ENCODE measurements at places on chromosomes 3 and 15.
A peak's percentile ranks its signal among the peaks of the same experiment; 100 is the strongest.

DNA sequence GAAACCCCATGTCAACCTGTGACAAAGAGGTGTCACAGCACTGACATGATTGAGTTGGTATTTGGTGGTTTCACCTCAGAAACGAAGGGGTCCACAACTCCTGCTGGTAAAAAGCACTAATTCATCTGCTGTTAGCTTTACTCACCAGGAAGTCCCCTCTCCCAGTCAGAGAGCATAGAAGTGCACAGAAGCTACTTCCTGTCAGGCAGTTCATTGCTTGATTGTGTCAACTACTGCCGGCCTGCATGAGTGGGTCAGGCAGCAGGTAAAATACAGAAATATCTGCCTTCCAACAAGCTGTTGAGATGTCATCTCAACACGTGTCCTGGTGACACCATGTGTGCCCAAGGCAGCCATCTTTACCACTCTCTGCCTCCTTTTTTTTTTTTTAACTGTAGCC lies 596.6 kb upstream of the NR2F2 start:
- DNase-seq, result no peak

DNA sequence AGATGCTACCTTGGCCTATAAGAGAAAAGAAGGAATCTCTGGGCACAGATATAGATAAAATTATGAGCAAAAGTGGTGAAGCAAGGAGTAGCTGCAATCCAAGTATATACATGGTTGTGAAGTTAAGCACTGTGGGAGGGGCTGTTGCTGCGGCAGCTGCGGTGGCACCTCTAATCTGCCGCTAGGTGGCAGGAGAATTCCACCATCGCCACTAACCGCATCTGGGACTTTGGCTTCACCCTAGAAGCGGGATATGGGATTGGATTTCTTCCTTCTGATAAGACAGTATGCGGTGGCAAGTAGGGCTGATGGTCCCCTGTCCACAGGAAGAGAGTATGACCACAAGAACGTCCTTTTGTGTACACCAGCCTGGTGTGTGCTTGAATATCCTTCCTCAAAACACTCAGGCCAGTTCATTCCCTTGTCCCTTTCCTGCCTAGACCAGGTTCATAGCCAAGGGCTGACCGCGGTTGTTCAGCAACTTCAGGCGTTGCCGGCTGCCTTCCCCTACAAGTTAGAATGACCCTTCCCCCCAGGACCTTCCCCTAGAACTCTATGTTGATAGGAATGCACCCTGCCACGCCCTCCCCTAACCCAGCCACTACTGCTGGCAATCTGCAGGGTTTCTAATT lies 5.1 kb downstream of the MAGEL2 start:
- peak; percentile 85 for DNase-seq

DNA sequence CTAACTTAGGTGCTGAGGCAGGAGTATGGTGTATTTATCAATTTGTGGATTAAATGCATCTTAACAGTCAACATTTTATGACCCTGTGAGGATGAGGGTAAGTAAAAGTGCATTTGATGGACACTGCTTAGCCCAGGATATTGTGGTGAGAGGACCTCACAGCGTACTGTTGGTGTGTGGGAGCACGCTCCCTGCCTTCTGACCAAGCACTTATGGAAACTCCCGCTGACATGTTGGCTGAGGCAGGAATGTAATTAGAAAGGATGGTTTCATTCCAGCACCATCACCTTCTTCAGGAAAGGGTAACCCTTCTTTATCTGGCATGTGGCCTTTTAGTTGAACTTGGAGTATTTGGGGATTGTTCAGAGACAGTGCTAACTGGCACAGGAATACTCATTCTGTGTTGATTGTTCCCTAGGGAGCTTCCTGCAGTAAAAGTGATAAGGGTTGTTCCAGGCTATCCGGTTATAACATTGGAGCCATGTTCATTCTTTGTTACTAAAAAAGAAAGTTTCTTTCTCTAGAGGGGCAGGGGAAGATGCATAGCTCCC lies 11.7 kb upstream of the FSTL1 start:
- peak; percentile 19 for DNase-seq

- no peak for DNase-seq
Measured at GRCh38 chr3:41041899-41042298, 157.4 kb upstream of the CTNNB1 start.

GRCh38 chr15:53197426-53197839 lies 407.3 kb upstream of the ONECUT1 start:
- peak; percentile 27 for DNase-seq

DNA sequence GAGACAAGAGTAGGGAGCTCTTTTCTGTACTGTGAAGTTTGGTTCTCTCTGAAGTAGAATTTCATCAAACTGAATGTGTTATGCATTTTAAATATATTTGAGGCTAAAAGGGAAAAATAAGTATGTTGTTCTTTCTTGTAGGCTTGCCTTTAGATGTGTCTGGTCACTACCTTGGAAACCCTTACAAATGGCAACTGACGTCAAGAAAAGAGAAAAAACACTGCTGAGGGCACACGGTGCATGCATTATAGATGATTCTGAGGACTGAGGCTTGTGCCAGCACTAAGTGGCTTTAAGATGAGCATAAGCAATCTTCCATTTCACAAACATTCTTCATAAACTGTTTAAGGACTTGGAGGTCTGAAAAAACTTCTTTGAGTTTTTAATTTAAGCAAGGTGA lies 31.1 kb upstream of the ACTL6A start:
- no peak for DNase-seq

DNA sequence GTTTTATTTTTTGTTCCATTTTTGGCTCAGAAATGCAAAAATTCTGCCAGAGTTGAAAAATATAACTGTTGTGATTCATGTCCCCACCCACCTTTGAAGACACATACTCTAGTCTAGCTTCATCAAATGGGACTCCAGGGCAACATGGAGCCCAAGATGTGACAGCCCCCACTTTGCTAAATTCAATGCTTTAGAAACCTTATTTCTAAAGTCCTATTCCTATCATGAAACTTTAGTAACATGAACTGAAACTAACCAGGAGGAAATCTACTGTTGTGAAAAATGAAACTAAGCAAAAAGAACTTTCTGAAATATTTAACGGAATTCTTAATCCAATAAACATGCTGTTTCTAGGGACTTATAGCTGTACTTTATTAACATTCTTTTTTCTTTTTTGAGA lies 20.3 kb downstream of the UBP1 start:
- DNase-seq, result no peak

- peak; percentile 74 for DNase-seq
Measured at GRCh38 chr3:42012935-42013690, 51.2 kb upstream of the ULK4 start.

GRCh38 chr3:45932112-45932511 lies 11.2 kb upstream of the CXCR6 start:
- DNase-seq, result no peak

DNA sequence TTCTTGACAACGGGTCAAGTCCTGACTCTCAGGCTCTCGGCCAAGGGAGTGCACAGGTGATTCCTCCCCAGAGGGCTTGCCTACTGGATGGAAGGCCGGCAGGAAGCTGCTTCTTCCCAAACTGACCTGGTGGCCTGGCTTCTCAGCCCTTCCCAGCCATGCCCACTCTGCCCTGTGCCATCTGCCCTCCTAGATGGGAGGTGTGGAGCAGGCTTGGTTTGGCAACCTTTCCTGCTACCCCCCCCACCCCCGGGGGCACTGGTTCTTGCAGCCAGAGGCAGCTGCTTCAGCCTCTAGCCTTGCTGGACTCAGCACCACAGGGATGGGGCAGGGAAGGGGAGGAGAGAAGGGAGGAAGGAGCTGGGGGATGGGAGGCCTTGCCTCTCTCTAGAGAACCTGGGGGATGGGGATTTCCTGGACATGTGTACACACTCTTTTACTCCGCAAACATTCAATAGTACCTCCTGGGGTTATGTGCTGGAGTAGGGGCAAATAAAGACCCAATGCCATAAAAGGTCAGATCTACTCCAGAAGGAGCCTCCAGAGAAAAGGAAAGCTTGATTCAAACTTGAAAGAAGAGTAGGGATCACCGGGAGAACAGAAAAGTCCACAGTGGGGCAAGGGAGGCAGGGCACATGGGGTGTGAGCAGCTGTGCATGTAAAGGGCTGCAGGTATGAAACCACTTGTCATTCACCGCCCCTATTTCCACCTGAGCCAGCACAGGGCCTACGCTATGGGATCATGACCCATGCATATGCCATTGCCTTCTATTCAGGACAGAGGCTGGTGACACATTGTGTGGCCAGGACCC lies 4.2 kb upstream of the DAPK2 start:
- DNase-seq, result no peak

GRCh38 chr3:72143322-72143721 lies 358.4 kb upstream of the PROK2 start:
- peak; percentile 70 for DNase-seq

DNA sequence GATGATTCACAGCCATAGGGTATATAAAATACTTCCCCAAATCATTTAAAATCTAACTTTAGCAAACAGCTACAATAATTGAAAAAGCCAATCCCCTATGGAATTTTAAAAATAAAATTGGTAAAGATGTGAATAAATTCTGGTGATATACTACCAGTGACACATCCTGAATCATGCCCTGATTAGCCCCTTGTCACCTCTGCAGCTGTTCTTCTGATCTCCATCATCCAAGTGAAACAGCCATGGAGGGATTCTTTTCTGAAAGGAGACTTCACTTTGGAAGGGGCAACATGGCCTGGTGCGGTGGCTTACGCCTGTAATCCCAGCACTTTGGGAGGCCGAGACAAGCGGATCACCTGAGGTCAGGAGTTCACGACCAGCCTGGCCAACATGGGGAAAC lies 115.6 kb upstream of the MLF1 start:
- DNase-seq, result no peak

- peak; percentile 84 for DNase-seq
Measured at GRCh38 chr3:9947025-9947995, 4.9 kb downstream of the PRRT3 start.

DNA sequence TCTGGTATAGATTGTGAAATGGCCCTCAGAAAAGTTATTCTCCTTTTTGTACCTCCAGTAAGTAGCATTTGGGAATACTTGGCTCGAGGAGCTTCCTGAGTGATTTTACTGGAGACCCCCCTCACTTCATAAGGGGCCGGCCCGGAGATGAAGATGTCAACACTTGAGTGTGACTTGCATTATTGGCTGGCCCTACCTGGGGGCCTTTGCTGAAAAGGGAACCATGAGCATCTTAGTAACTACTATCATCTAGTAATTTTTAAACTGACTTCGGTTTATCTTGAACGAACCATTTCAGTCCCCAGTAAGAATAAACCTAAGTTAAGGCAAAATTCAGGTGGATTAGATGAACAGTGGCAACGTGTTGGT lies 1.3 kb downstream of the FAIM start:
- no peak for DNase-seq

- no peak for DNase-seq
Measured at GRCh38 chr3:47772788-47773187, 8.9 kb downstream of the SMARCC1 start.

GRCh38 chr3:52537165-52537620 lies 788 bp downstream of the UQCC5 start:
- no peak for DNase-seq

DNA sequence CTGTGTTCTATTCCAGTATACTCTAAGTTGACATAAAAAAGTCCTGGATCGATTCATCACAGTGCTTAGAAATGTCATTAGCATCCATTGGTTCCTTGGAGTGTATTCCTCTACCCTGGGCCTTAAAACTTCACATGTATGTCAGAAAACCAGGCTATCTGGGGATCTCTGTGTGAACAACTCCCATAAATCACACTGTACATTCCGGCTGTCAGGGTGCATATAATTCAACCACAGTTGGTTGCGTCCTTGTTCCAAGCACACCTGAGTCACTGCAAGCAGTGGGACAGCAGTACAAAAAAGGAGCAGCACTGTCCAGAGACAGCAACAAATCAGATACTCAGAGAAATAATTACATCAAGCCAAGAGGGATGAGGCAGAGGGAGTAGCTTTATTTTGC lies 52.4 kb downstream of the PDZRN3 start:
- DNase-seq, result no peak

GRCh38 chr3:50260027-50260941 lies 8.7 kb upstream of the SEMA3B start:
- peak; percentile 92 for DNase-seq

DNA sequence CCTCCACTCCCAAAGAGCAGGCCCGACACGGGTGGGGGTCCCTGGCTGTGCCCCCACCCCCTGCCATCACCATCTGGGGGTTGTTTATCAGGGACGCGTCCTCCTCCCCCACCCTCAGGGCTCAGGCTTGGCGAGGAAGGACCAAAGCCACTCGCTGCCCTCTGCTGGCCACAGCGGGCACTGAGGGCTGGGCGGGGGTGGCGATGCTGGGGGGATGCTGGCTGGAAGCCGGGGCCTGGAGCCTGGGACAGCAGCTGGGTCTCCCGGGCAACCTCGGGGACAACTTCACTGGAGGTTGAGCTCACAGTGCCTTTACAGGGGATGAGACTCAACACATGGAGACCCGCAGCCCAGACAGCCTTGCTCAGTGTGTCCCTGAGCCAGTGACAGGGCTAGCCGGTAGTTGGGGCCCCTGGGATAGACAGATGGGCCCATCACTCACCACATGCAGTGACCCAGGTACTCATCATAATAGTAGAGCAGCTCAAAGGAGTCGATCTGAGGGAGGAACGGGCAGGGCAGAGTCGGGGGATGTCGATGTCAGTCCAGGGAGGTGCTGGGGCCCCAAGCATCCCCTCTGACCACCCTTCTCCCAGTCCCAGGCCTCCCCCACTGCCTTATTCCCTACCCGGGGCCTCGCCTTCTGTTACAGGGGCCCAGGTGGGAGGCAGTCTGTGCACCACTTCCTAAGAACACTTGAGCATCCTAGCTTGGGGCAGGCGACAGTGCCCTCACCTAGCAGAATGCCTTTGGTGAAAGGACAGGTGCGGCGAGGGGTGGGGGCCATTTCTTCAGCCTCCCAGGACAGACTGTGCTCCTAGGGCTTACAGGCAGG lies 5.9 kb upstream of the CALML4 start:
- DNase-seq, result peak; percentile 50

GRCh38 chr3:125386811-125387210 lies 11.7 kb upstream of the ZNF148 start:
- DNase-seq, result no peak

GRCh38 chr15:37933666-37934065 lies 774 bp upstream of the TMCO5A start:
- DNase-seq, result no peak

- no peak for DNase-seq
Measured at GRCh38 chr3:21912711-21913110, 161.7 kb upstream of the ZNF385D start.

All from Daoy (cell line).